T-helper 17 cell (primary cell): ENCODE measurements at places on chromosomes 6 and 20.

DNA sequence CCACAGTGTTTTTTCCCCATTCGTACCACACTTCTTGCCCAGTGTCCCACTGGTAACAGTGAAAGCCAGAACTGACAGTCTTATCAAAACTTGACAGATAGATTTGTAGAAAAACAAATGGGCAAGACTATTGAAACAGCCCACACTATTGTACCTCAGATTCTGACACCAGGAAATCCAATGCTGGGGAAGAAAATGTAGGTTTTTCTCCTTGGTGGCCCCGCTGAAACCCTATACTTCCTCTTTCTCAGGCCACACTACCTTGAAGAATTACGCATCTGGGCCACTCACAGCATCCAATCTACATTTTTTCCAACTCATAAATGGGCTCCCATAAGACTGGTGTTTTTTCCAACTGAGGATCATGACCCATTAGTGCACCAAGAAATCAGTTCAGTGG is 90.9 kb upstream of the HDDC2 start:
- DNase-seq: no peak

- no peak for DNase-seq
Measured at GRCh38 chr20:43096931-43097260, 92.8 kb downstream of the PTPRT start.

GRCh38 chr6:116405138-116405537 is 34.4 kb downstream of the DSE start:
- DNase-seq: no peak

DNA sequence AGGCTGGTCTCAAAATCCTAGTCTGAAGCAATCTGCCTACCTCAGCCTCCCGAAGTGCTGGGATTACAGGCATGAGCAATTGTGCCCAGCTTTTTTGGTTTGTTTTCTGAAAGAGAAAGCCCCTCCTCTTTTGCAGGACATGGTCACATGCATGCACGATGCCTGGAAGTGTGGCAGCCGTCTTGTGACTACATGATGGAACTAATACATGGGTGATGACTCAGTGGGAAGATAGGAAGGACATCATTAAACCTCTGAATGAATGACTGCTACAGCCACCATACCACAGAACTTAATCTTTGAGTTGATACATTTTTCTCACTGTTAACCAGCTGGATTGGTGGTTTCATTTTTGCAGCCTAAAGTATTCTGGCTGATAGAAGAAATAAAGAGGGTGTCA is 13.4 kb upstream of the CTNNBL1 start:
- no peak for DNase-seq

DNA sequence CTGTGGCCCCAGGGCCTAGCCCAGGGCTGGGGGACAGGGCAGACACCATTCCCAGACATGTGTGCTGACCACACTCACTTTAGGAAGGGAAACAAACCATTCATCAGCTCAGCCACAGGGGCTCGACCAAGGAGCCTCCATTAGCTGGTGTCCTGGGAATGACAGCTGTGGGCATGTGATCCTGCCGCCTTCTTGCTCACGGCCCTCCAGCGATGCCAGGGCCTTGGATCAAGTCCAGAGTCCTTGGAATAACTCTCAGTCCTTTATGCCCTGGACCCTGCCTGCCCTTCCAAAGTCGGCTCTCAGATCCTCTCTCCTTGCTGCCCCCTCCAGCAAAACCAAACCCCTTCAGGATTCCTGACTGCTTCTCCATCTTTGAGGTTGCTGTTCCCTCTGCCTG is 165.0 kb upstream of the RNF24 start:
- DNase-seq: no peak

- no peak for DNase-seq
Measured at GRCh38 chr6:147874322-147874721, 365.8 kb downstream of the SAMD5 start.

DNA sequence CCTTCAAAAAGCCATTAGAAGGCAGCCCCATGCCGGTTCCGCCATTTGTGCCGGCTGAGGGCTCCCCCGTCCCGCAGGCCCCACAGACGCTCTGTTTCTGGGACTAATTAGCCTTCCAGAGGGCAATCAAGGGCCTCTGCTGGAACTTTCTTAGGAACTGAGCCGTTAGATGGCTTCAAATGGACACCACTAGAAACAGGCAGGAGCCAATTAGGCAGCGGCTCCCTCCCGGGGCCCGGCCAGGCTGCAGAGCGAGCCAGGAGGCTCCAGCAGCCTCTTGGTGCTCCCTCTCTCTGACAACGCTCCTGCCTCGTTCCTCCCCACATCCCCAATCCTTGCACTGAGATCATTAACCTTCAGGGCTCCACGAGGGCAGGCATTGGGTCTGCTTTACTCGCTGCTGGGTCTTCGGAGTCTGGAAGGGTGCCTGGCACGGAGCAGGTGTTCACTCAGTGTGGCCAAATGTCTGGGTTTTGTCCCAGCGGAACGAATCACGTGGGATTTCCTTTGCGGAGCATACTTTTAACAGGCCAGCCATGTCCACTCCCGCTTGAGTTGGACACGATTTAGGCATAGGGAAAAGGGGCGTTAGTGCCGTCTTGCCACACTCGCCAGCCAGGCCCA is 98.3 kb downstream of the TMEM242 start:
- no peak for DNase-seq

DNA sequence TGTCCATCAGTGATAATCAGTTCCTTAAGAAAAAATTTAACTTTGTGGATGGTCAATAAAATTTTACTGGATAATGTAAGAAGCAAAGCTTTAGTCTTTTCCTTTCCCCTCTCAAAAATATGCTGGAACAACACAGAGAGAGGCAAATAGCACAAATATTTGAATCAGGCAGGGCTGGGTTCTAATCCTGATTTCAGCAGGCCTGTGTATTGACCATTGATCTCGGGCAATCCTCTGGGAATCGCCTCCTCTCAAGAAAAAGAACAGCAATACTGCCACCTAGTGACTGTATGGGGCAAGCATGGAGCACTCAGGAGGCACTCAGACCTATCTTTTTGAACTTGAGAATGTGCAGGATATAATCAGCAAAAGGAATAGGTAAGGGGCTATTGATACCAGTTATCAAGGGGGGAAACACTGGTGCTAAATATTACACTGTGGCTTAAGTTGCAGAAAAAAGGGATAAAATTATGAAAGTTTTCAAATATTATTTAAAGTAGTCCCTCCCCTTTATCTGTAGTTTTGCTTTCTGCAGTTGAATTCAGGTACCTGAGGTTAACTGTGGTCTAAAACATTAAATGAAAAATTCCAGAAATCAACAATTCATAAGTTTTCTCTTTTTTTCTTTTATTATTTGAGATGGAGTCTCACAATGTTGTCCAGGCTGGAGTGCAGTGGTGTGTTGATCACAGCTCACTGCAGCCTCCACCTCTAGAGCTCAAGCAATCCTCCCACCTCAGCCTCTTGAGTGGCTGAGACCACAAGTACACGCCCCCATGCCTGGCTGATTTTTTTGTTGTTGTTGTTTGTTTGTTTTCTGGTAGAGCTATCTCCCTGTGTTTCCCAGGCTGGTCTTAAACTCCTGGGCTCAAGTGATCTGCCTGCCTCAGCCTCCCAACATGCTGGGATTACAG is 91.8 kb upstream of the NHSL1 start:
- DNase-seq: no peak

GRCh38 chr6:15472621-15473020 is 190.2 kb downstream of the DTNBP1 start:
- no peak for DNase-seq

DNA sequence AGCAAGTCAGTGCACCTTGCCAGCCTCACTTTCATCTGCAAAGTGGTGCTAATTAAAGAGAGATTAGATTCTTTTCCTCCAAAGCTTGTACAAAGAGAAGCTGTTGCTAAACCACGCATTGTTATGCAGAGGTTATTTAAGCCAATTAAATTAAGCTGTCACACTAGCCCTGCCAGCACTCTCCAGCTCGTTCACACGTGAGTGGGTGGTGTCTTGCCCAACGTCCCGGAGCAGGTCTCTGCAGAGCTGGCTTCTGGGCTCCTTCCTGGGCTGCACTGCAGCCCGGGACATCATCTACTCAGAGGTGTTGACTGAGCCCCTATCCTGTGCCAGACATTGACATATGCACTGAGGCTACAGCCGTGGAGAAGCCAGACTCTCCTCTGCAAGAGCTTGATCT is 401.6 kb upstream of the SULF2 start:
- DNase-seq: no peak

GRCh38 chr6:22295145-22295544 is 1.7 kb downstream of the PRL start:
- DNase-seq: no peak

- DNase-seq: no peak
Measured at GRCh38 chr6:46921059-46921458, 679 bp downstream of the ADGRF5 start.

- DNase-seq: no peak
Measured at GRCh38 chr6:74467533-74468215, 738.2 kb downstream of the COL12A1 start.

GRCh38 chr20:62805155-62805710 is 598 bp downstream of the OGFR start:
- DNase-seq: no peak

GRCh38 chr6:31718265-31718664 is 3.1 kb downstream of the LY6G6D start:
- no peak for DNase-seq

DNA sequence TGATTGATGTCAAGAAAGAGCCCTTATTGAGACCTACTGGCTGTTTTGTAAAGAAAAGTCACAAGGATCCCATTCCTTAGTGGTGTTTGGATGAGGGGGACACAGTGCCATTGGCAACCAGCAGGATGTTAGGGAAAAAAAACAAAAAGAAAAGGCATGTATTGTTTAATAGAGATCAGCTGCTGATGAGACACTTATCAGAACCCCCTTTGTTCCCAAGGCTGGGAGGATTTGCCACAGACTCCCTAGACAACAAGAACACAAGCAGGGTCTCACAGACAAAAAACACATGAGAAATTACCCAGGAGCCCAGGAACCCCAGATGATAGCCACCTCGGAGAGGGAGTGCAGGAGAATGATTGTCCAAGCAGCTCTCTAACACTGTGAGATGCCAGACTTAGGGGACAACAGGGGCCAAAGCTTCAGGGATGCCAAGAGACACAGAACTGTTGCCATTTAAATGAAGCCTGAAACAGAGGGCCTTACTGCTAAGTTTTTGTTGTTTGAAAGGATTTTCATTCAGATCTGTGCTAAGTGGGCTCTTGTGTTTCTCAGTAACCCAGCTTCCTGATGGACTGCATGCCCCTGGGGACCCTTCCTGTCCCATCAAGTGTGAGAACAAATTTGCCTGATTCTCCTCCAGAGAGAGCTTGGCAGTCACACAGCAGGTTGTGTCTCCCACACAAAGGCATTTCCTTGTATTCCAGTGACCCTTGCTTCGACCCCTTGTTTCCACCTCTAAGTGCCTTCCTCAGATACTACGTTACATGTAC is 48.7 kb upstream of the HEY2 start:
- no peak for DNase-seq

DNA sequence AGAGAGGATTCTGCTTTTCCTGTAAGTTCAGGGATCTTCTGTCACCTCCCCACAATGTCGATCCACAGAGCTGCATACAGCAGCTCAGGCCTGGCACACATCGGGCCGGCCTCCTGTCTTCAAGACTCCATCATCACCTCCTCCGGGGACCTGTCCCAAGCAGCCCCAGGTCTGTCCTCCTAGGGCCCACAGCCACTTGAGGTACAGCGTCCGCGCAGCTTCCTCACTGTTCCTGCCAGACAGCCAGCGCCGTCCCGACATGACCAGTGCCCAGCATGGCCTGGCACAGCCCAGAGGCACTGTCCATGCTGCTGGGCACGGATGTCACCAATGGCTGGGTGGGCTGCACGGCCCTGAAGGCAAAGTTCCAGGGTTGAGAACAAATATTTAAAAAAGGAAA is 101.6 kb downstream of the DLL1 start:
- DNase-seq: no peak

DNA sequence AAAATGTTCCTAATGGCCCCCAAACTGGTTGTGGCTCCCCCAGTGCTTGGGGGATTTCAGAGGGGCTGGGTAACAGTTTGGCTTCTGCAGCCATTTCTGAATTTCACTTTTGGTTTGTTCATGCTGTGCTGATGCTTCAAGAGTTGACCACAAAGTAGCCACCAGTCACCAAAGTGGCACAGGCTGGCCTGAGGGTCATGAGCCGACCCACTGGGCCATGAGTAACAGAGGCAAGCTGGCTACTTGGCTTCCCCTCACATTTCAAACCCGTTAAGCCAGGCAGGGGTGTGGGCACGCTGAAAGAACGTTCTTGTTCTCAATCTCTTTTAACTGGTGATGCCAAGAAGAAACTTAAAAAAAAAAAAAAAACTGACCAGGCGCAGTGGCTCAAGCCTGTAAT is 15.1 kb upstream of the NXT1 start:
- no peak for DNase-seq

GRCh38 chr6:90219209-90219985 is 77.2 kb downstream of the BACH2 start:
- no peak for DNase-seq

GRCh38 chr6:70846207-70846835 is 110.5 kb downstream of the B3GAT2 start:
- no peak for DNase-seq

DNA sequence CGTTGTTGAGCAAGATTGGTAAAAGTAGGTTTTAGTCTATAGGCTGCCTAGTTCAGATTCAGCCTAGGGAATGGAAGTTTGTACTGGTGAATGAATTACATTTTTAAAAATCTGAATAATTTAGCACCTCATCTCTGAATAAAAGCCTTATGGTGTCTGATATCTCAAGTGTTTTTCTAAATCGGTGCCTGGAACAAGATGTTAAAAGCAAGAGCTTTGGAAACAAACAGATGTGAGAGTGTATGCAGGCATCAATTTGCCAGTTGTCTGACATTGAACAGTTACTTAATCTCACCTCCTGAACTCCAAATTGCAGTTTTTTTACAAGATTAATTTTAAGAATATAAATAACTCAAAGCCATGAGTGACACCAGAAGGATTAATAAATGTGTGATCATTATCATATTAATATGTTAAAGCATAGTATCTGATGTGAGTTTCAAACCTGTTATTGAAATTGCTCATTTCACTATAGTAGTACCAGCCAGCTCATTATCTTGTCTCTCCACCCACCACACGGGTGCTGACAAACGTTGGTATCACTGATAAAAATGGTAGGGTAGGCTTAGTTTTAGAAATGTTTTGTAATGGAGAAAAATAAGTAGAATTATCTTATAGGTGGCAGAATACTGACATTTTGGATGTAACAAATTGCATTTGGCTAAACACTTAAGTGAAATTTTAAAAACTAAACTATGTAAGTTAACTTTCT is 157.3 kb downstream of the FAM83B start:
- no peak for DNase-seq

- no peak for DNase-seq
Measured at GRCh38 chr6:136410201-136411024, 120.8 kb upstream of the BCLAF1 start.

- DNase-seq: no peak
Measured at GRCh38 chr6:27894839-27895762, 17.1 kb downstream of the OR2B2 start.

GRCh38 chr6:160519603-160520042 is 144.5 kb downstream of the LPA start:
- no peak for DNase-seq

GRCh38 chr6:76839505-76839904 is 623.8 kb downstream of the HTR1B start:
- no peak for DNase-seq
